Stimulated activated CD4-positive, alpha-beta T cell treated with anti-CD3 and anti-CD28 coated beads, TNF-alpha, amount 100 ng/mL, for 48 hours (primary cell): ENCODE measurements at places on chromosomes 5 and 9.
A peak's percentile ranks its signal among the peaks of the same experiment; 100 is the strongest.

DNA sequence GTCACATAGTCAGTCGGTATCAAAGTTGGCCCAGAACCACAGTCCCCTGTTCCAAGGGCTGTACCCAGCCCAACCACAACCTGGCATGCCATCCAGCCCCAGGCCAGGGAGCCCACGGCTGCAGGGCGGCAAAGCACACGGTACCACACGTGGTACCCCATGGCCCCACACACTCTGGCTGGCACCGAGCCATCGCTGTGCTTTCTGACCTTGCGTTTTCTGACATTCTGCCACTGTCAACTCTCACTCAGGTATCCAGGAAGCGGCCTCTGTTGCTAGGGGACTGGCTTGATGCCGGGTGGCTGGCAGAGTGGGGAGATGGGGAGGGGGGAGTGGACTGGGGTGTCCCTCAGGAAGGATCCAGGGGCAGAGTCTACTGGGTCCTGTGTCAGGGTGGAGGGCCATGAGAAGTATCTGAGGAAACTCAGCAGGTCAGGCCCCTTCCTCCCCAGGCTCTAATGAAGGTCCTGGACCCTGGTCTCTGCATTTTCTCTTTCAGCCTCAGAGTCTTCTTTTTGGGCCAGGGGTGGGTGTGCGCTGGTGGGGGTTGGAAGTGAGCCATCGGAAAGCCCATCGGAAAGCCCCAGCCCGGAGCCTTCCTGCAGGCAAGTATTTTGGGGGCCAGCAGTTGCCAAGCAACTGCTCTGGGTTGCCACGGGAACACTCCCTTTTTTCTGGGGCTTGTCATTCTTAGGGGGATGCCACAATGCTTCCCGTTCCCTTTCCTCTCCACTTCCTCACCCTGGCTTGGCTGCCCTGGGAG is 21.0 kb upstream of the RALGDS start:
- DNase-seq, result peak; percentile 26

- no peak for DNase-seq
Measured at GRCh38 chr9:26685818-26686217, 206.8 kb downstream of the CAAP1 start.

DNA sequence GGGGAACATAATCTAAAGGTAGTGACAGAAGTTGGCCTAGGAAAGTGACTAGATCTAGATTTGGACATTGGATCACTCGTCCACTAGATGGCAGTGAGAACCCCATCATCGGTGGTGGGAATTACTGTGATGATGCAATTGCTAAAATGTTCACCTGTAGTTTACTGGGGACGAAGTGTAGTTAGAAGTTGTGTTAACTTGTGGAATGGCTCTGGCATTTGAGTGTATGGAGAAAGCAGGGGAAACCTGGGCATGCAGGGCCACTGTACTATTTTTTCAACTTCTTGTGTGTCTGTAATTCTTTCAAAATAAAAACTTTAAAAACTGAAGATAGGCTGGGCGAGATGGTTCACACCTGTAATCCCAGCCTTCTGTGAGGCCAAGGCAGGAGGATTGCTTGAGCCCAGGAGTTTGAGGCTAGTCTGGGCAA is 75.5 kb downstream of the PHAX start:
- DNase-seq, result peak; percentile 49

GRCh38 chr9:69555802-69556201 is 116.4 kb downstream of the APBA1 start:
- DNase-seq, result no peak

GRCh38 chr9:94149696-94150095 is 65.4 kb downstream of the PTPDC1 start:
- no peak for DNase-seq
